ENCODE measurements at places on chromosomes 1 and 21. TPM values are rescaled to one million over a fixed set of nuclear protein-coding genes. Genes with fewer than 3 reads are reported as not detected.

NBPF6 gene
- total RNA-seq = not detected

CDA gene
- total RNA-seq = 1.7 TPM

DNA sequence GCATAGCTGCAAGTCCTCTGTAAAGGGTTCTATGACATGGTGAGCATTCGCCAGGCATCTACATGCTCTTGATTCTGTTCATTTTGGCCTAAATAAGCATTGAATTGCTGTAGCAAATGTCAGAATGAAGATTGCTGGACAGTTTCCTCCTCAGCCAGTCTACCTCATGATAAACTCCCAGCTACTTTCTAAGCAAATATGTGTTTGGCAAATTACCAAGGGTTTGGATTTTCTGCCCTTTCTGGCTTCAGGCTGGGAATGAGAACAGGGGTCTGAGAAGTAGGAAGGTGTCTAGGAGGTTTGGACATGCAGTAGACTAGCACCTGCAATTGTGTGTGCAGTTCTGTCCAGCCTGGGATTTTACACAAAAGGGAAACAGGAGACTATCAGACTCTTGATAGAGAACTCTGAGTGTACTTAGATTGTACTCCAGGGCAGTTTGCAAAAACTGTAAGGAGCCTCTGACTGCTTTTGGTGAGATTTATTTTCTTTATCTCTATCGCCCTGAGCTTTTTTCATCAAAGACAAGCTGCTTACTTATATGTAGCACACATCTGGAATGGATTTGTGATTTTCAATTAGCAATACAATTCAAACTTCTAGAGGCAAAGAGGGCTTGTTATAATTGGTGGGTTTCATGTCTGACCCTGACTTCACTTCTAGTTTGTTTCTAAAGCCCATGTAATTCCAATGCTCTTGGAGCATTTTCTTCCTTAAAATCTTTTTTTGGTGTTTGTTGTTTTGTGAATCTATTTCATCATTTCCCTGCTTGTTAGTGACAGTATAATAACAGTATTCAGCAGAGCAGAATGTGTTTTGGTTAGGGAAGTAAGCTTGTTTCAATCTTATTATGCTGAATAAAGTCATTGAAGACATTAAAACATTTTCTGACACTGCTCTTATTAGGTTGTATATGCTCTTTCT, 150.8 kb downstream of the VPS13D start:
- no peak overlapping the region for H3K4me3 ChIP-seq
- H3K27ac ChIP-seq = no peak overlapping the region
- peaks cover 32% of the 10 kb centered on the region for H3K36me3 ChIP-seq
- no peaks in the 10 kb centered on the region for H3K27me3 ChIP-seq
- H3K4me1 ChIP-seq = no peaks in the 10 kb centered on the region
- DNase-seq = no peak

GRCh38 chr1:34695580-34695979, 59.3 kb upstream of the GJB5 start:
- H3K36me3 ChIP-seq = no peaks in the 10 kb centered on the region
- H3K27me3 ChIP-seq = no peaks in the 10 kb centered on the region
- H3K4me1 ChIP-seq = no peaks in the 10 kb centered on the region
- no peak overlapping the region for H3K4me3 ChIP-seq

- H3K27me3 ChIP-seq = no peaks in the 10 kb centered on the region
- no peaks in the 10 kb centered on the region for H3K36me3 ChIP-seq
- H3K4me1 ChIP-seq = no peaks in the 10 kb centered on the region
Measured at GRCh38 chr1:157951230-157951629, 42.2 kb upstream of the KIRREL1 start.

- no peak overlapping the region for H3K4me3 ChIP-seq
- H3K27me3 ChIP-seq = no peaks in the 10 kb centered on the region
- no peaks in the 10 kb centered on the region for H3K36me3 ChIP-seq
- DNase-seq = no peak
- H3K27ac ChIP-seq = no peak overlapping the region
- no peaks in the 10 kb centered on the region for H3K4me1 ChIP-seq
Measured at GRCh38 chr1:117555806-117556205, 50.0 kb upstream of the TENT5C start.

NUP210L gene
- not detected for total RNA-seq

CD160 gene
- total RNA-seq = not detected

GRCh38 chr1:227776331-227776771, 39.1 kb upstream of the PRSS38 start:
- DNase-seq = no peak
- H3K27ac ChIP-seq = no peak overlapping the region
- H3K4me1 ChIP-seq = no peaks in the 10 kb centered on the region
- H3K36me3 ChIP-seq = no peaks in the 10 kb centered on the region
- no peak overlapping the region for H3K4me3 ChIP-seq

GRCh38 chr1:206856674-206857464, 8.6 kb upstream of the IL20 start:
- no peaks in the 10 kb centered on the region for H3K27me3 ChIP-seq
- no peak overlapping the region for H3K27ac ChIP-seq
- no peaks in the 10 kb centered on the region for H3K4me1 ChIP-seq
- H3K36me3 ChIP-seq = no peaks in the 10 kb centered on the region
- peak; percentile 46 for DNase-seq

DNA sequence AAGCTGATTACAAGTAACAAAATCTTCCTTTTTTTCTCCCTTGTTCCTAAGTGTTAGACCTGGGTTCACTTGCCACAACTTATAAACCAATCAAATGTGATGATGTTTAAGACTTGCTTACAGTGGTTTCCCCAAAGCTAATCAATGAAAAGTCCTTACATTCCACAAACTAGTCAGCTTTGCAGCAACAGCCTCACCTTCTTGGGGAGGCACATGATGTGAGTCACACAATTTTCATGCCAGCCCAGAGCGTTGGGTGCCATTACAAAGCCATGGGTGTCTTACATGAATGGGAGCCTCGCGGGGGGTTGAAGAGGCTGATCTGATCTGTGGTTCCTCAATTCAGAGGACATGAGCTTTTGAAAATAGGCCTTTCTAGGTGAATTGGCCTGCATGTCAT, 91.6 kb upstream of the UBE2U start:
- H3K4me3 ChIP-seq = no peak overlapping the region
- H3K36me3 ChIP-seq = no peaks in the 10 kb centered on the region
- H3K27ac ChIP-seq = no peak overlapping the region
- H3K27me3 ChIP-seq = no peaks in the 10 kb centered on the region

PYHIN1 gene
- not detected for total RNA-seq

GRCh38 chr1:198678301-198678836, 39.5 kb downstream of the PTPRC start:
- H3K4me3 ChIP-seq = no peak overlapping the region
- peaks cover 8% of the 10 kb centered on the region for H3K4me1 ChIP-seq
- H3K36me3 ChIP-seq = no peaks in the 10 kb centered on the region
- H3K27me3 ChIP-seq = no peaks in the 10 kb centered on the region
- no peak for DNase-seq

TRIM17 gene
- 1.4 TPM for total RNA-seq

UCK2 gene
- total RNA-seq = 141 TPM

GRCh38 chr1:180235077-180235501, 5.0 kb downstream of the LHX4 start:
- peak; percentile 74 for DNase-seq
- peak overlapping the region; percentile 62 for H3K4me3 ChIP-seq
- H3K27ac ChIP-seq = no peak overlapping the region

HTR6 gene
- 0.66 TPM for total RNA-seq

DNA sequence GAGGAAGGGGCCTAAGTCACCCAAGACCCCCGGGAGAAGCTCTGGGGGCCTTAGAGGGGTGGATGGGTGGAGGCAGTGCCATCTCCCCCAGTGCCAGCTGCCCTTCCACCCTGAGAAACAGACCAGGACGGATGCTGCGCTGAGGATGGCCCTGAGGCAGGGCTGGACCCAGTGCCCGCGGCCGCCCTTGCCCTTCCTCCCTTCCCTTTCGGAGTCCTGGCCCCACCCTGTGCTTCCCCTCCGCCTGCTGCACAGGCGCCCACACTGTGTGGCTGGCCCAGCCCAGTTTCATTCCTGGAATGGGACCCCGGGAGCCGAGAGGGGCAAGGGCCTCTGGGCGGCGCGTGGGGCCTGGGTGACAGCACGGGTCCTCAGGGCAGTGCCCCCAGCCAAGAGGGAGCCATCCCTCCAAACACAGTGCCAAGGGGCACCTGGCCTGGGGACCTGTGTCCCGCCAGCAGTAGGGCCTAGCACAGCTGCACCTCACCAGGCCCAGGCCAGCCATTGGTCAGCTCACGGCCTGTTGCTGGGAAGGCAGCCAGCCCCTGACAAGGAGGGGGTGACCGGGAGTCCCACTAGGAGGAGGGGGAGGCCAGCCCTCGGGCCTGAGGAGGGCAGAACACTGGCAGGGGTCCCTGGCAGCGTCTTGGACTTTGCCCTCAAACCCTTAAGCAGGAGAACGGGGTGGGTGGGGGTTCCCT, 13.4 kb upstream of the SKI start:
- H3K27ac ChIP-seq = no peak overlapping the region
- no peak for DNase-seq
- no peaks in the 10 kb centered on the region for H3K36me3 ChIP-seq
- H3K27me3 ChIP-seq = no peaks in the 10 kb centered on the region

CLIC6 gene
- total RNA-seq = 1.5 TPM

- 0 out of 2 replicates have a peak, but pooled peaks cover under 1% of the 10 kb centered on the region for H3K36me3 ChIP-seq
- DNase-seq = peak; percentile 37
- peak overlapping the region; percentile 87 for H3K27ac ChIP-seq
Measured at GRCh38 chr1:1318131-1318652, 6.3 kb downstream of the INTS11 start.

DNA sequence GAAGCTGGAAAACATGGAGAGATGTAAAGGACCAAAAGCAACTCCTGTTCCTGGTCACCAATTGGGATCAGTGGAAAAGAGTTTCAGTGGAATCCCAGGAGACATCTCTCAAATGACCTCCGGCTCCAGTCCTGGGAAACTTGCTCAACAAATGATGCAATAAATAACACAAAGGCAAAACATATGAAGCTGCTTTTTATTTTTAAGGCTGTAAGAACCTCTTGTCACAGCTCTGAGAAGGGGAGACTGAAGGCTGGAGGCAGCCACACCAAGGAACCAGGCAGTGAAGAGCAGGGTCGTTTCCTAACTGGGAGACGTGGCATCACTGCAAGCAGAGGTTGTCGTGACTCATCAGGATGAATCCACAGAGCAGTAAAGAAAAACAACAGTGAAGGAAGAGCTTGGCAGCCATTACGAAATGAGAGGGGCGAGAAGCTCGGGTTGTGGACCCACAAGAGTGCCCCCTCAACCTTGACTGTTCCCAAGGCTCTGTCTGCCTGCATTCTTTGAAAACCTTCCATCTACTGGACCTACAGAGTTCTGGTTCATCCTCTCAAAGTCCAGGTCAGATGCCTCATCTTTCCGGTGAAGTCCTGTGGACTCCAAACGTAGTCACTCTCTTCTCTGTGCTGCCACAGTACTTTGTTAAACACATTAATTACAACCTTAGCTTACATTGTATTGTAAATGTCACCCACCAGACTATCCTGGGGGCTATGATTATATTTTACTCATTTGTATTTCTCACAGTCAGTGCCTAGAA, 32.1 kb downstream of the JAK1 start:
- no peak overlapping the region for H3K4me3 ChIP-seq
- 0 out of 2 replicates have a peak overlapping the region, but pooled peaks have one; percentile 19 for H3K27ac ChIP-seq
- 0 out of 2 replicates have a peak, but pooled peaks cover 5% of the 10 kb centered on the region for H3K4me1 ChIP-seq
- H3K27me3 ChIP-seq = no peaks in the 10 kb centered on the region
- no peak for DNase-seq

GRHL3 gene
- total RNA-seq = 1.1 TPM

DNA sequence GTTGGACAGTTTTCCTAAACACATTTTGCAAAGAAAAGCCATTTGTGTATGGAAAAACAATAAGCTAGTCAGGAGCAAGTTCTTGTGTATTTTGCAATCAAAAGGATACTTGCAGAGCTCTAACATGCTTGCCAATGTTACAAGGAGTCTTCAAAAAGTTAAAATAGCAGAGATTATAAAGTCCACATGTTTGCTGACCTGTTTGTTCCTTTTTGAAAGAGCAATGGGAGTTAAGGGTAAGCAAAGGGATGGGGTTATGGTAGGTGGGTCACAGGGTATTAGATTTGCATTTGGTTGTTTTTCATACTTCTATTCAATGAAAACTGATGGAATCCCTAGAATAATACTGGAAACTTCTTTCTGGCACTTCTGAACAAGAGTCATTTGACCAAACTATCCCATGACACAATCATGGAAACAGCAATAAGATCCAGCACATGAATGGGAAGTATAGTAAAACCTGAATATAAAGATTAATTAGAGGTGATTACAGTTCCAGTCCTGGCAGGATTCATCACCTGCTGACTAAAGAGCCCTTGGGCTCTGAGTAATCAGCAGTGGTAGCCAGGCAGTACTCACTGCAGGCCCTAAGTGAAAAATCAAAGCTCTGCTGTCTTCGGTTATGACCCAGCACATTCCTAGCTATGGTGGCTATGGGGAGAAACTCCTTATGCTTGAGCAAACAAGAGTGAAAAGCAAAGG, 27.1 kb upstream of the ZC3H11B start:
- H3K36me3 ChIP-seq = no peaks in the 10 kb centered on the region
- H3K4me3 ChIP-seq = no peak overlapping the region
- H3K27me3 ChIP-seq = no peaks in the 10 kb centered on the region
- H3K27ac ChIP-seq = no peak overlapping the region

MRPL24 gene
- 18.8 TPM for total RNA-seq

DNA sequence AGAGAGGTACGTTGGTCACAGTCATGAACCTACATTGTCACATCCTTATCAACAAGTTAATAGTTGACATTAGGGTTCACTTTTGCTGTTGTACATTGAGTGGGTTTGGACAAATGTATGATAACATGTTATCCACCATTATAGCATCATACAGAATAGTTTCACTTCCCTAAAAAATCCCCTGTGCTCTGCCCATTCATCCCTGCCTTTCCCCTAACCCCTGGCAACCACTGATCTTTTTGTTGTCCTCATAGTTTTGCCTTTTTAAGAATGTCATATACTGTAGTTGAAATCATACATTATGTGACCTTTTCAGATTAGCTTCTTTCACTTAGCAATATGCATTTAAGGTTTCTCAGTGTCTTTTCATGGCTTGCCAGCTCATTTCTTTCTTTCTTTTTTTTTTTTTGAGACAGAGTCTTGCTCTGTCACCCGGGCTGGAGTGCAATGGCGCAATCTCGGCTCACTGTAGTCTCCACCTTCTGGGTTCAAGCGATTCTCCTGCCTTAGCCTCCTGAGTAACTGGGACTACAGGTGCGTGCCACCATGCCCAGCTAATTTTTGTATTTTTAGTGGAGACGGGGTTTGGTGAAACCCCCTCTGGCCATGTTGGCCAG, 50.6 kb downstream of the UCK2 start:
- DNase-seq = no peak
- H3K4me1 ChIP-seq = peaks cover 38% of the 10 kb centered on the region
- peaks cover 9% of the 10 kb centered on the region for H3K36me3 ChIP-seq
- H3K27ac ChIP-seq = no peak overlapping the region

- DNase-seq = peak; percentile 69
- H3K4me3 ChIP-seq = peak overlapping the region; percentile 82
- H3K27me3 ChIP-seq = peaks cover 14% of the 10 kb centered on the region
- no peak overlapping the region for H3K27ac ChIP-seq
Measured at GRCh38 chr21:46667741-46668380, 32.4 kb downstream of the PRMT2 start.

SRSF10 gene
- total RNA-seq = 196 TPM

HPCA gene
- total RNA-seq = 0.35 TPM

GRCh38 chr1:44111861-44112260, 6.8 kb upstream of the KLF17 start:
- peaks cover 3% of the 10 kb centered on the region for H3K4me1 ChIP-seq
- no peak overlapping the region for H3K27ac ChIP-seq
- no peak for DNase-seq
- H3K36me3 ChIP-seq = no peaks in the 10 kb centered on the region

GRCh38 chr1:10784998-10785727, 11.3 kb downstream of the CASZ1 start:
- no peak for DNase-seq
- H3K36me3 ChIP-seq = no peaks in the 10 kb centered on the region
- H3K27me3 ChIP-seq = no peaks in the 10 kb centered on the region
- no peak overlapping the region for H3K27ac ChIP-seq
